Naive thymus-derived CD8-positive, alpha-beta T cell (primary cell): ENCODE measurements at places on chromosomes 4 and X. TPM values are rescaled to one million over a fixed set of nuclear protein-coding genes. Genes with fewer than 3 reads are reported as not detected.

The STS gene
- 0.55 TPM for total RNA-seq

The MPP1 gene
- total RNA-seq, result 17.1 TPM

GRCh38 chrX:46759645-46759974, 692 bp upstream of the SLC9A7 start:
- peaks cover 2% of the 10 kb centered on the region for H3K27me3 ChIP-seq
- H3K4me1 ChIP-seq, result peaks cover 21% of the 10 kb centered on the region
- H3K4me3 ChIP-seq, result peak overlapping the region; percentile 90
- peak overlapping the region; percentile 78 for H3K27ac ChIP-seq

GRCh38 chrX:150704030-150704613, 10.9 kb downstream of the MTMR1 start:
- DNase-seq, result no peak
- no peak overlapping the region for H3K4me3 ChIP-seq
- H3K27me3 ChIP-seq, result no peaks in the 10 kb centered on the region

- no peaks in the 10 kb centered on the region for H3K4me1 ChIP-seq
- H3K27ac ChIP-seq, result no peak overlapping the region
- peaks cover under 1% of the 10 kb centered on the region for H3K27me3 ChIP-seq
- no peak for DNase-seq
- H3K4me3 ChIP-seq, result no peak overlapping the region
Observed at GRCh38 chr4:153018684-153019083, 82.6 kb downstream of the FHDC1 start.

- H3K4me1 ChIP-seq, result no peaks in the 10 kb centered on the region
- H3K4me3 ChIP-seq, result no peak overlapping the region
- H3K36me3 ChIP-seq, result no peaks in the 10 kb centered on the region
- no peaks in the 10 kb centered on the region for H3K27me3 ChIP-seq
- no peak for DNase-seq
- no peak overlapping the region for H3K27ac ChIP-seq
Observed at GRCh38 chrX:29634516-29634915, 580.8 kb upstream of the MAGEB2 start.
